ENCODE measurements at places on chromosomes 6 and 20. TPM values are rescaled to one million over a fixed set of nuclear protein-coding genes. Genes with fewer than 3 reads are reported as not detected.

The CPNE5 gene
- total RNA-seq: 1.3 TPM

The SLC26A8 gene
- total RNA-seq: not detected

DNA sequence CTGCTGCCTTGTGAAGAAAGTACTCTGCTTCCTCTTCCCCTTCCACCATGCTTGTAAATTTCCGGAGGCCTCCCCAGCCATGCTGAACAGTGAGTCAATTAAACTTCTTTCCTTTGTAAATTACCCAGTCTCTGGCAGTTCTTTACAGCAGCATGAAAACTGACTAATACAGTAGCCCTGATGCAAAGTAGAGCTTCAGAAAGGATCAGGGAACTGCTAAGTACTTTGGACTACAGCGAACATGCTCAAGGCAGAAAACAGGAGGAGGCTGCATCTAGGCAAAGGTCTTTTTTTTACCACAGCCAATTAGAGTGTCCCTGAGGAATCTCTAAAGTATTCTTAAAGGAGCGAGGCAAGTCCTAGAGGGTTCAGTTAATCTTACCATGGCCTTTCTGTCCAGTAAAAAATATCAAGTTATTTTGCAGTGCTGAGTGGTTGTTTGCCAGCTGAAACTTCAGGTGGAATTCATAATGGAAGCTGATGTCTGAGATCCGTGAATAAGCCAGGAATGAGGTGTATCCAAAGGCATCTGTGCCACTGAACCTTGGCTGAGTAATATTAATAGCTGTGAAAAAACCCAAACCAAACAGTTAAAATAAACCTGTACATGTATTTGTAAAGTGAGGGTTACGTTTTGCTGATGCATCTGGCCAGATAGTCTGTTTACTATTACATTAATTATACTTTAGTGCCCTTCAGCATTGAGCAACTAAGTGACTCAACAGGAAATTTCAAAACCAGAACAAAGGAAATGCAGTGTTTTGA, 170.4 kb downstream of the PHF3 start:
- peaks cover 7% of the 10 kb centered on the region for H3K27me3 ChIP-seq
- no peak overlapping the region for H3K4me3 ChIP-seq
- DNase-seq: no peak
- no peak overlapping the region for H3K27ac ChIP-seq

DNA sequence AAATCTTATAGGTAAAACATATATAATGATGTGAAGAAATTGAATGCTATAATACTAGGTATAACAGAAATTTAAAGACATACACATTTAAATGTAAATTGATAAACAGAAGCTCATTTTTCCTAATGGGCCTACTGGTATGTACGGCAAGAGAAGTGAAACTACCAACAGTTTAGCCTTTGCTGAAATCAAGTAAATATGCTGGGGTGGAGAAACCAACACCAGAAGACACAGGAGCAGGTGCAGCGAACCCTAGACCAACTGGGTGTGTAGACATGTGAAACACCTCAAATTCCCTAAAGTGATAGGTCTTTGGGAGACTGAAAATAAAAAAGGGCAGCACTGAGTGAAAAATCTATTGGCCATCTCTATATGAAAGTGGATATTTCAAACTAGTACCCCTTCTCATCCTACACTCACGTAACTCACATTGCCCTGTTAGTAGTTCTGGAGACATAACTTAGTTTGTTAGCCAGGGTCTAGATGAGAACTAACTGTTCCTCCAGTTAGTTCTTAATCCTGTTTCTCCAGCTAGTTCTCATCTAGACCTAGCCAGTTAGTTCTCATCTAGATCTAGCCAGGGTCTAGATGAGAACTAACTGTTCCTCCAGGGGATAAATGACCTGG, 53.1 kb downstream of the SLC35D3 start:
- no peaks in the 10 kb centered on the region for H3K36me3 ChIP-seq
- H3K27me3 ChIP-seq: peaks cover 47% of the 10 kb centered on the region
- no peak for DNase-seq
- no peaks in the 10 kb centered on the region for H3K4me1 ChIP-seq
- H3K27ac ChIP-seq: no peak overlapping the region

The FAXC gene
- total RNA-seq: not detected

DNA sequence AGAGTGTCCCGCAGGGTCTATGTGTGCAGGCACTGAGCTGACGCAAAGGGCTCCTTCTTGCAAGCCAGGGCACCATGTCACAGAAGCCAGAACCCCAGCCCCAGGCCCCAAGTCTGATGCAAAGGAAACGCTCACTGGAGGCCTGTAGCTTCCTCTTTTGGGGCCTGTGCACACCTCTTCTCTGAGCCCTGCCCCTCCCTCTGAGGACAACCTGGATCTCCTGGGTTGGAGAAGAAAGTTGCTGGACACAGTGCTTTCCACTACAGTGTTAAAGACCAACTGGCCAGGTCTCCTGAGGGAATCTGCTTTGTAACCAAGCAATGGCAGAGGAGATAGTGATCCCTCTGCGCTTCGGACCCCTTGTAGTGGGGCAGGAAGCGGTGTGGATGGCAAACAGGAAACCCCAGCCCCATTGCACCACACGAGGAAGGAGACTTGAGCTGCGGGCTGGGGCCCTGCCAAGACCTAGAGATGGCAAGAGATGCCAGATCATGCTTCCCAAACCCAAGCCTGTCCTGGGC, 90.0 kb downstream of the PRND start:
- no peaks in the 10 kb centered on the region for H3K27me3 ChIP-seq
- H3K36me3 ChIP-seq: peaks cover 30% of the 10 kb centered on the region
- H3K4me3 ChIP-seq: peak overlapping the region; percentile 95
- peak; percentile 72 for DNase-seq
- peaks cover 66% of the 10 kb centered on the region for H3K4me1 ChIP-seq

DNA sequence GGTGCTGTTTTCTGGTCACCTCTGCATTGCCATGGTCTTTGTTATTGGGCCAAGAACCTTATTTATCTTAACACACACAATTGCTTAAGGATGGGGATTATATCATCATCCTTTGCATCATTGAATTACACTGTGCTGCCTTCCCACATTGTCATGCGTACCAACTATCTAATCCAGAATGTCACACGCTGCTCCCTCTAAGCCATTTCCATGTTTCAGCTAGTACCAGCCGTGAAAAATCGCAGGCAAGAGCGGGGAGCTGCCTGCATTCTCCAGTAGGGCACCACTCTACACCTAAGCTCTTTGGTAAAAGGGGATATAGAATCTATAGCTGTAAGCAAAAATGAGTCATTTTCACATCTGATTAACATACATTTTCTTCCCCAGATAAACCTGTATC, 277.0 kb downstream of the PRL start:
- H3K27ac ChIP-seq: no peak overlapping the region
- H3K4me3 ChIP-seq: no peak overlapping the region
- peaks cover 2% of the 10 kb centered on the region for H3K36me3 ChIP-seq
- H3K27me3 ChIP-seq: peaks cover 2% of the 10 kb centered on the region
- no peaks in the 10 kb centered on the region for H3K4me1 ChIP-seq
- DNase-seq: no peak

DNA sequence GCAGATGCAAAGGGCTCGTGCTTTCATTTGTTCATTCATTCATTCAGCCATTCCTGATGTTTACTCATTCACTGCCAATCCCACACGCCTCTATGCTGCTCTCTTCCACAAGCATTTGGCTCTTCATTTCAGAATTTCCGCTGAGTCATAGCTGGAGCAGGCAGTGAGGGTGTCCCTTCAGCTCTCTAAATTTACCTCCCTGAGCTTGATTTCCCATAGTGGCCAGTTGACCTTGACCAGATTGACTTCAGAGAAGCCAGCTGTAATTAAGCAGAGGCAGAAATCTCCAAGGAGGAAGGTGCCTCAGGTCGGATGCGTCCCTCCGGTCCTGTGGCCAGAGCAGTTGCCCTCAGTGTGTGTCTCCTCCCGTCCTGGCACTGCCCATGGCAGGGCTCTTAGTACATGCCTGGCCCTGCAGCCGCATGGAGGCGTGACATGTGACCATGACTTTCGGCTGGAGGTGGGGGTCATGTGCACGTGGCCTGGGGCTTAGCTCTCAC, 267.2 kb upstream of the ECI2 start:
- H3K4me1 ChIP-seq: peaks cover under 1% of the 10 kb centered on the region
- no peaks in the 10 kb centered on the region for H3K27me3 ChIP-seq
- no peaks in the 10 kb centered on the region for H3K36me3 ChIP-seq
- DNase-seq: no peak
- H3K27ac ChIP-seq: no peak overlapping the region

- H3K27me3 ChIP-seq: no peaks in the 10 kb centered on the region
- peaks cover 3% of the 10 kb centered on the region for H3K4me1 ChIP-seq
- DNase-seq: no peak
- peak overlapping the region; percentile 18 for H3K27ac ChIP-seq
- peaks cover 29% of the 10 kb centered on the region for H3K36me3 ChIP-seq
- H3K4me3 ChIP-seq: no peak overlapping the region
These were observed 27.9 kb downstream of the ELMO2 start for GRCh38 chr20:46378412-46379009.

DNA sequence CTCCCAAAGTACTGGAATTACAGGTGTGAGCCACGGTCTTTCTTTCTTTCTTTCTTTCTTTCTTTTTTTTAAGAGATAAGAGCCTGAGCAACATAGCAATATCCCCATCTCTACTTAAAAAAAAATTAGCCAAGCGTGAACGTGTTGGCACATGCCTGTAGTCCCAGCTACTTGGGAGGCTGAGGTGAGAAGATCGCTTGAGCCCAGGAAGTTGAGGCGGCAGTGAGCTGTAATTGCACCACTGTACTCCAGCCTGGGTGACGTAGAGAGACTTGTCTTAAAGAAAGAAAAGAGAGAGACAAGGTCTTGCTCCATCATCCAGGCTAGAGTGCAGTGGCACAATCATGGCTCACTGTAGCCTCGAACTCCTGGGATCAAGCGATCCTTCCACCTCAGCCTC, 162.0 kb upstream of the MLN start:
- no peak overlapping the region for H3K27ac ChIP-seq
- H3K36me3 ChIP-seq: no peaks in the 10 kb centered on the region
- no peak for DNase-seq
- H3K4me3 ChIP-seq: no peak overlapping the region

The ECT2L gene
- not detected for total RNA-seq

The SLC35A1 gene
- 14.1 TPM for total RNA-seq

The GABRR1 gene
- total RNA-seq: not detected

GRCh38 chr6:30542404-30542725, 13.9 kb downstream of the GNL1 start:
- no peaks in the 10 kb centered on the region for H3K27me3 ChIP-seq
- DNase-seq: no peak
- H3K36me3 ChIP-seq: peaks cover 4% of the 10 kb centered on the region
- peak overlapping the region; percentile 74 for H3K4me3 ChIP-seq
- peak overlapping the region; percentile 71 for H3K27ac ChIP-seq
- peaks cover 28% of the 10 kb centered on the region for H3K4me1 ChIP-seq

DNA sequence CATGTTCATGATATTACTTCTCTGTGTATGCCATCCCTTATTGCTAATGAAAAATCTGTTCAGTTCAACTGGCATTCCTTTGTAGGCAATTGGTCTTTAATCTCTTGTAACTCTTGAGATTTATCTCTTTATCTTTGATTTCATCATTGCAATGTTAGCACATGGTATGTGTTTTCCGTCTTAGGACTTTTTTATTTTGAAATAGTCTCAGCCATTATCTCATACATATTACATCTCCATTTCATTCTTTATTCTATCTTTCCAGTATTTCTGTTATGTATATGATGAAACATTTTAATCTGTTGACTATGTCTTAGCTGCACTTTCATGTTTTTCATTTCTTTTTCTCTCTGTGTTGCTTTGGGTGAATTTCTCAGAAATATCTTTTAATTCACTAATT, 58.1 kb downstream of the VSTM2L start:
- DNase-seq: no peak
- no peaks in the 10 kb centered on the region for H3K36me3 ChIP-seq
- H3K27ac ChIP-seq: no peak overlapping the region
- H3K4me3 ChIP-seq: no peak overlapping the region
- H3K4me1 ChIP-seq: no peaks in the 10 kb centered on the region
- H3K27me3 ChIP-seq: peaks cover 32% of the 10 kb centered on the region

- no peak overlapping the region for H3K27ac ChIP-seq
- peaks cover 55% of the 10 kb centered on the region for H3K4me1 ChIP-seq
- peaks cover 34% of the 10 kb centered on the region for H3K36me3 ChIP-seq
- DNase-seq: no peak
- H3K27me3 ChIP-seq: no peaks in the 10 kb centered on the region
- no peak overlapping the region for H3K4me3 ChIP-seq
These were observed 59.6 kb upstream of the DDR1 start for GRCh38 chr6:30824698-30825097.

DNA sequence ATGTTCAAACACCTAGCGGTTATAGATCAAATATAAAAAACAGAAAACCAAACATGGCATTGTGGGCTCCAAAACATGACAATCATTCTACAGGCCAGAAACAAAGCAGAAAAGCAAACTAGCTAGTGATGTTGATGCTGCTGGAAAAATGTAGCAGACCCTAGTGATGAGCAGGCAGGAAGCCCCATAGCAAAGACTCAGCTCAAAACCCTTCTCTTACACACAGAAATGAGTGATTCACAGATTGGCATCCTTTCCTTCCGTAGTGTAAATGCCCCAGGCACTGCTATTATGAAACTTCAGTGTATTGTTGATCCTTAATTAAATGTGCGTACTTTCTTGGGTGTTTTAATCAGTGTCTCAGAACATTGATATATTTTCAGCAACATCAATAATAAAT, 425.1 kb downstream of the UTRN start:
- DNase-seq: no peak
- peaks cover 9% of the 10 kb centered on the region for H3K36me3 ChIP-seq
- no peak overlapping the region for H3K4me3 ChIP-seq

DNA sequence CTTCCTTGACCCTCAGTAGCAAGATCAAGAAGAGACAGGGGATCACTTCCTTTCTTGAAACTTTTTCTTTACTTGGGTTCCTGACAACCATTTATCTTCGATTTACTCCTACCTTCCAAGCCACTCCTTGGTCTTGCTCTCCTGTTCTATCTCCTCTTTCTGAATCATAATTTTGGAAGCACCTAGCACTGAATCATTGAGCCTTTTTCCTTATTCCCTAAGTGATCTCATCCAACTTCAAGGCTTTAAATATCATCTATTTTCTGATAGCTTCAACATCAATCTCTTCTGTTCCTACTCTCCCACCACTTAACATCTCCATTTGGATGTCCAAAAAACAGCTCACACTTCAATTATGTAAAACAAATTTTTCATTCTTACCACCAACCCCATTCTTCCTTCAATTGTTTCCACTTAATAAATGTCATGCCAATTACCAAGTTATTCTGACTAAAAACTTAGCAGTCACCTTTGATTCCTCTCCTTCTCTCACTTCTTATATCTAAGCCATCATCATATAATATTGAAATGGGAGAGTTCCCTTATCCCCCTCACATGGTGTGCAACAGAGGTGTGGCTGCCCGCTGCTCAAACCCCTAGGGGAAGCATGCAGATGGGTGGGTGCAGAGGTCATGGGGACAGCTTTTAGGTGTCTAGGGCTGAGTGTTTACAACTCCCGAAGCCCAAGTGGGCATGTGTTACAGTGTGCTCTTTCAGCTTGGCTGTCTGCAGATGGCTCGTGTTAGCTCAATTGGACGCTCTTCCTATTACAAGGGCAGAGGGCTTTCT, 23.4 kb upstream of the TRDN start:
- H3K36me3 ChIP-seq: no peaks in the 10 kb centered on the region
- H3K4me1 ChIP-seq: peaks cover 3% of the 10 kb centered on the region
- no peak for DNase-seq
- no peak overlapping the region for H3K4me3 ChIP-seq

GRCh38 chr20:10671919-10672623, 1.7 kb downstream of the JAG1 start:
- peak overlapping the region; percentile 85 for H3K4me3 ChIP-seq
- no peaks in the 10 kb centered on the region for H3K36me3 ChIP-seq
- peak; percentile 42 for DNase-seq
- peak overlapping the region; percentile 65 for H3K27ac ChIP-seq

GRCh38 chr6:47197682-47198640, 111.7 kb downstream of the TNFRSF21 start:
- H3K4me1 ChIP-seq: peaks cover 10% of the 10 kb centered on the region
- DNase-seq: no peak
- no peaks in the 10 kb centered on the region for H3K36me3 ChIP-seq
- H3K27ac ChIP-seq: peak overlapping the region; percentile 76

The ETV7 gene
- 8.7 TPM for total RNA-seq

The PLAGL2 gene
- 20.8 TPM for total RNA-seq
